Endodermal cell (in vitro differentiated cells): ENCODE measurements at places on chromosomes 6 and 20. TPM values are rescaled to one million over a fixed set of nuclear protein-coding genes. Genes with fewer than 3 reads are reported as not detected.
A peak's percentile ranks its signal among the peaks of the same experiment; 100 is the strongest.

- no peak overlapping the region for H3K27ac ChIP-seq
- peaks cover 34% of the 10 kb centered on the region for H3K4me1 ChIP-seq
- no peak for DNase-seq
- H3K4me3 ChIP-seq, result peak overlapping the region; percentile 91
- peaks cover 55% of the 10 kb centered on the region for H3K36me3 ChIP-seq
Measured at GRCh38 chr20:17963114-17963897, 5.3 kb downstream of the SNX5 start.

DNA sequence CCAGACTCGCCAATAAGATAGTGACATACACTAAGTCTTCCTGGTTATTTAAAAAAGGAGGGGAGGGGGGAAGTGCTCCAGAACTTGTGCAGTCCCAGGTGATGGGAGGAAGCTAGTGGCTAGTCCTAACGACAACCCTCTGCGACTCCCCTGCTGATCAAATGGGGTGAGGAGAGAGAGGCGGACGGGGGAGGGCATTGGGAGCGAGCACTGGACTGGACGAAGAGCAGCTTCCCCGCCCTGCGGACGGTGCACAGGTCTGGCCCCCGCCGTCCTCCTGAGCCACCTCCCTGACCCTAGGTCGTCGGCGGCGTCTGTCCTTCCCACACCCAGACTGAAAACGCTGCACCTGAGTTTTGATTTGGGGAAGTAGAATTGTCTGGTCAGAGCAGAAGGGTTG, 2.2 kb upstream of the OLIG3 start:
- H3K36me3 ChIP-seq, result no peaks in the 10 kb centered on the region
- no peak overlapping the region for H3K27ac ChIP-seq
- DNase-seq, result peak; percentile 79
- no peak overlapping the region for H3K4me3 ChIP-seq

GRCh38 chr6:112464901-112465665, 118.0 kb downstream of the RFPL4B start:
- DNase-seq, result no peak
- H3K4me1 ChIP-seq, result no peaks in the 10 kb centered on the region
- no peak overlapping the region for H3K4me3 ChIP-seq
- no peaks in the 10 kb centered on the region for H3K36me3 ChIP-seq
- no peaks in the 10 kb centered on the region for H3K27me3 ChIP-seq

Gene UBR2
- total RNA-seq, result 21.6 to 23.8 TPM (median 22.7 TPM) in 3 replicates

Gene ELOVL2
- 7.3 to 19.7 TPM (median 7.4 TPM) in 3 replicates for total RNA-seq
